GM19239 (cell line): ENCODE measurements at places on chromosomes 1 and 21.

GRCh38 chr1:109796484-109797302 is 33.0 kb upstream of the EPS8L3 start:
- DNase-seq, result no peak

- no peak for DNase-seq
Observed at GRCh38 chr1:169484683-169485430, 887 bp downstream of the SLC19A2 start.

GRCh38 chr1:46672696-46673095 is 1.0 kb downstream of the TEX38 start:
- no peak for DNase-seq

GRCh38 chr1:9770298-9770697 is 53.5 kb downstream of the CLSTN1 start:
- no peak for DNase-seq

GRCh38 chr21:26124896-26125295 is 45.7 kb downstream of the APP start:
- no peak for DNase-seq

DNA sequence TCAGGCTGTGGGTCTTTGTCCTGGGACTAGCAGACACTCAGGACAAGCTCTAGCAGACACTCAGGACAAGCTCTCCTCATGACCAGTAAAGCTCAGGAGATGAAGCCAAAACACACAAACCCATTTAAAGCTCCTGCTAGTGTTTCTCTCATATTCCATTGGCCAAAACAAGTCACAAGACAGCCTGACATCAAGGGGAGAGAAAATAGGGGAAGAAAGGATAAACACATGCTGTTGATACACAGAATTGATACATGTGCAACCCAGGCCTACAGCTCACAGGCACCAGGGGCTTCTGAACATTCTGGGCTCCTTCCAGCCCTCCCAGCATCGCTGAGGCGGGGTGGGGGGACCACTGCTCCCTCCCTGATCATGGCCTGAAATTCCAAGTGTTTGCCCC is 35.3 kb downstream of the ATF3 start:
- DNase-seq, result no peak

DNA sequence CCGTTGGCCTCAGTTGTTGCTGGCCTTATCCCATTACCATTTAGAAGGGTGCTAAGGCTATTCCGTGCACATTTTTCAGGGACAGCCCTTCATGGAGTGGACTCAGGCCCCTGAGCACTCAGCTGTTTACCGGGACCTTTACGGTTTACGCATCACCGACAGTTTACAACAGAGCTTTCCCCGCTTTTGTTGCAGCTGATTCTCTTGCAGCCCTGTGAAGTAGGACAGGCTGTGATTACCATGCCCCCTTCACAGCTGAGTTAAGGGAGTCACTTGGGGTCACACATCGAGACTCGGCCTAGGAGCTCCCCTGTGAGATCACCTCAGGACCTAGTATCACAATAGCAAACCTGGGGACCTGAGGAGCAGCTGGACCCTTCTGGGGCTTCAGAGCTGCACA is 41.9 kb downstream of the PTPRF start:
- DNase-seq, result no peak
